ENCODE measurements at places on chromosomes 6 and 20. TPM values are rescaled to one million over a fixed set of nuclear protein-coding genes. Genes with fewer than 3 reads are reported as not detected.

- DNase-seq: peak; percentile 57
These were observed 9.9 kb downstream of the PSMG4 start for GRCh38 chr6:3268680-3269079.

FHL5 gene
- total RNA-seq: not detected

COL19A1 gene
- total RNA-seq: 2.0 TPM

DNA sequence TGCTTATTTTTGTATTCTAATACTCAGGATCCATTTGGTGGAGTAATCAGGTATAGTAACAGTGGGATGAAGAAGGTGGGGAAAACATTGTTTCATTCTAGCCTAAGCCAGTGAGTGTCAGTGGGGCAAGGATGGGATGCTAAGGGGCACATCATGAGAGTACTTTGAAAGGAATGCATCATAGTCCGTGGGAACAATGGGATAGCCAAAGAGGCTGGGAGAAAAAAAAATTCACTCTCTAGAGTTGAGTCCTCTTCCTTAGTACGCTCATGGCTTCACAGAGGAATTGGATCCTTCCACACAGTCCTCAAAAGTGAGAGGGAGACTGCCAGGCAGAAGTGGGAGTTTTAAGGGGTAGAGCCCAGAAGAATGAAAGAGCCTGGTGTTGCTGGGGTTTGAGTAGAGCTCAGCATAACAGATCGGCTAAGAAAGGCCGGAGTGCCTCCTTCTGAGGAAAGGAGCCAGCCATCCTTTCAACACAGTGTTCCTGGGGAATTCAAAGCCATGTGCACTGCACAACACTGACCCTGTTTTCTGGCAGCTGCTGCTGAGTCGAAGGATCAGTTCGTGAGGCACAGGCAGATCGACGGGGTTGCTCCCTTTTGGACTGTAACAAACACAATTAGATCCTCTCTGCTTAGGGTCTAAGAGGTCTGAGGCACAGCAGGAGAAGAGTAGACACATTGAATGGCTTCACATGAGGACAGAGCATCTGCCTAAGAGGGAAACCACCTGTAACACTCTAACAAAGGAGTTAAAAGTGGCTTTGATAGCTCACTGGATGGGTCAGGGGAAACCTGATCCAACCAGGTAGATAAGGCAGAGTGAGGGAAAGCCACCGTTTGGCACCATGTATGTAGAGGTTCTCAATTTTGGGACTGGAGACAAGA, 61.2 kb downstream of the ELOVL5 start:
- no peak for DNase-seq

DNA sequence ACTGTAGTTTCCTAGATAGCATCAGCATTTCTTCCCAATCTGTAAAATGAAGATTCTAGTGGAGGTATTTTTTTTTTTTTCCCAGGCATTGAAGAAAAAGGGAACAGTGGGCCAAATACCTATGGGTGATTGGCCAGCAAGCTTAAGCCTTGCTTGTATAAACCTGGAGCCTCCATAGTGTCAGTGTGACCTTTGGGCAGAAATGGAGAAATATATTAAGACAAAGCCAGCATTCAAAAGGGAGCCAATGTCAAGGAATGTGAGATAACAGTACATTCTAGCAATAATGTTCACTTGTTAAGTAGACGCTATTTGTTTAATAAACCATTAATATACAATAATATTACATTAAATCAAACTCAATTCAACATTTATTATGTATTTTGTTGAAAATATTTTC, 275.4 kb downstream of the FOXA2 start:
- DNase-seq: no peak

DNA sequence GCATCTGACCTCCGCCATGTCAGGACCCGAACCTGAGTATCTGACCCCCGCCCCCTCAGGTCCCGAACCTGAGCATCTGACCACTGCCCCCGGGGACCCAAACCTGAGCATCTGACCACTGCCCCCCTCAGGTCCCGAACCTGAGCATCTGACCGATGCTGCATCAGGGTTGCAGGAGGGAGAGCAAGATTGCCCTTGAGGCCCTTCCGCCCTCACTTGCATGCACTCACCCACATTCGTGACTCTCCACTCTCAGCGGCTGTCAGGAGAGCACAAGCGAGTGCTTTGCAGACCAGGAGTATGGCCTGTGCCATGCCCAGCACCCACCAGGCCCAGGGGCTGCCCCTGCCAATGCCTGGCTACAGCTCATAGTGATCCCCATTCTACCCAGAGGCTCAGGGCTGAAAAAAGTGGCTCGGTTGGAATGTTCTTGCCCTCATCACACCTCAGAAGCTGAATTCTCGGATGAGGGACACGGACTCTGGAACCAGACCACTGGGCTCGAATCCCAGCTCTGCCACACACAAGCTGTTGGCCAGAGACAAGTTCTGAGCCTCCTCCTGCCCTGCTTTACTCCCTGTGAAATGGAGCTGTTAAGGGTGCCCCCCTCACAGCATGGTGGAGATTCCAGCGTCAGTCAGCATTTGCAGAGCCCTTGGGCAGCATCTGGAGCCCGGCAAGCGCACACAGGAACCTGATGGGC, 82.1 kb downstream of the DLL1 start:
- DNase-seq: peak; percentile 87

TRIM10 gene
- not detected for total RNA-seq

DNA sequence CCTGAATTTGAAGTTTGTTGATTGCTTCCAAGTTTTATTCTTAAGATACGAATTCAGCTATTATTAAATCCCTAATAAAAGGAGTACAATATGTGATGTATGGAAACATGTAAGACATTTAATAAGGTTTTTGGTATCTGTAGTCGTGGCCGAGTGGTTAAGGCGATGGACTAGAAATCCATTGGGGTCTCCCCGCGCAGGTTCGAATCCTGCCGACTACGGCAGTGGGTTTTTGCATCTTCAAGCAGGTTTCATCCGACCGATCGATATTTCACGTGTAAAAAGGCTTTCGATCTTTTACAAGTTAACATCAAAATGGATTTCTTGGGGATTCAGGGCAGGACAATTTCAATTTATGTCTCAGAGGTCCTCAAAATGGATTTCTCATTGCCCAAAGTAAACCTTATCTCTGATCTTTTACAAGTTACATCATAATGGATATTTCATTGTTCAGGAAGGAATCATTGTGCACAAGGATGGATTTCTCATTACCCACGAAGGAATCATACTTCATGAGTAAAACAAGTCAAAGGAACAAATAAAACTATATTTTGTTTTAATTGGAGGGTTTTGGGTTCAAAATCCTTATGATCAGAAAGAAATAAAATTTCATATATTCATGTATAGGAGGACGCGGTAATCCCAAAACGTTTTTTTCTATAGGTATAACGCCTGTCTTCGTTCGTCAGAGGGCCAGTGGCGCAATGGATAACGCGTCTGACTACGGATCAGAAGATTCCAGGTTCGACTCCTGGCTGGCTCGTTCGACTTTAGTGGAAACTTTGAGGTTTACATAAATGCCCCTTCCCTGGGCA, 37.3 kb upstream of the BTN3A2 start:
- no peak for DNase-seq

DNA sequence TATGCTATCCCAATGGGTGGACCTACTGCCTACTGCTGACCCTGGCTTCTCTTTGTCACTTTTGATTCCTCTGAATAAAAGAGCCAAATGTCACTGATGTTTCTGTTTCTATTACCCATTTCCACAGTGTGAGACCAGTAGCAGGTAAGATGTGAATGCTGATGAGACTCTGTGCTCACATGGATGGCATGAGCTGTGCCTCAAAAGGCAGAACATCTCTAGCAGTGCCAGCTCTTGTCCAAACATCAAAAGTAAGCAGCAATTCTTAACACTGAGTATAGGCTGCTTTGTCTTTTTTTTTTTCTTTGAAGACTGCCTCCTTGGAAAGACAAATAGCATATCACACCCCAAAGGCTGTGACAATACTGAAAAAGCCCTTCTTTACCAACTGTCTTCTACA, 459.2 kb upstream of the RUNX2 start:
- DNase-seq: no peak

- no peak for DNase-seq
These were observed 66.5 kb downstream of the EPM2A start for GRCh38 chr6:145668844-145669243.

GRCh38 chr6:14984519-14984853, 261.4 kb upstream of the JARID2 start:
- no peak for DNase-seq

DNA sequence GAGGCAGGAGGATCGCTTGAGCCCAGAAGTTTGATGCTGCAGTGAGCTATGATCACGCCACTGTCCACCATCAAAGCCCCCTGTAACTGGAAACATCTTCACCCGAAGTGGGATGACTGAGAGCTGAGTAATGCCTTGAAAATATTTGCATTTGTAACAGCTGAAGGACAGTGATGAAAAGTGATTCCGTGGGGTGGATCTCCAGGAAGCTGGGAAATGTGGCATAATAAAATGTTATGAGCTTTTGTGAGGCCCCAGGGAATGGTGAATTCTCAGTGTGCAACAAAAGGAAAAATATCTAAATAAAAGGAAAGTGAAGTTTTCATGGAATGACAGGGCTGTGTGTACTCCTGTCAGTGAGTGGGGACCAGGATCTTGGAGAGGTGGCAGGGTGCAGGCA, 92.0 kb downstream of the JAG1 start:
- no peak for DNase-seq

GRCh38 chr6:15303920-15304291, 58.0 kb downstream of the JARID2 start:
- no peak for DNase-seq

- DNase-seq: no peak
These were observed 78.5 kb upstream of the ZFP64 start for GRCh38 chr20:52270001-52270606.

GRCh38 chr6:168009331-168009730, 11.9 kb downstream of the KIF25 start:
- no peak for DNase-seq

DNA sequence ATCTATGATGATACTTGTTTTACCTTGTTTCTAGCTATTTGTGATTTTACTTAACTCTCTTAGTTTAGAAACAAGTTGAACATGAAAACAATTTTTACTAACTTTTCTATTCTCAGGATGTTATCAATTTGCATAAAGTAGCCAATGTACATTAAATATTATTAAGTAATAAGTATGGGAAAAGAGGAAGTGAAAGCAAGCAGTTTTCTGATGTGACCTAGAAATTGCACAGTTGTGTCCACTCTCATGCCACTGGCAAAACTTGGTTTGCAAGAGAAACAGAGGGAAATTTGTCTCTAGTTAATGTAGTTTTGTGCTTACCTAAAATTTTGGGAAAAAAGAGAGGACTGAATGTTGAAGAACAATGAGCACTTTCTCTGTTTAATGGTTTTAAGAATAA, 19.2 kb upstream of the TSPYL1 start:
- no peak for DNase-seq

- no peak for DNase-seq
These were observed 35.6 kb downstream of the RIOK1 start for GRCh38 chr6:7424967-7425807.

GRCh38 chr6:151205721-151206600, 33.8 kb upstream of the AKAP12 start:
- no peak for DNase-seq

DNA sequence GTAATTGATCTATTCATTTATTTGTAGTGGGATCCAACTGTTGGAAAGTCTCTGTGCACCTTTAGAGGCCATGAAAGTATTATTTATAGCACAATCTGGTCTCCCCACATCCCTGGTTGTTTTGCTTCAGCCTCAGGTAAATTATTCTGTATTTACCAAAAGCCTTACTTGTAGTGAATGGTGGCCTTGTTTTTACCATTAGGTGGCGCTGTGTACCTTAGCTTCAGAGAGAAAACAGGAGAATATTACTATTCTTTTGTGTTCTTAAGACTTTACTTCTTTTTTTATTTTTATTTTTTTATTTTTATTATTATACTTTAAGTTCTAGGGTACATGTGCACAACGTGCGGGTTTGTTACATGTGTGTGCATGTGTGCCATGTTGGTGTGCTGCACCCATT, 23.7 kb downstream of the PEX7 start:
- no peak for DNase-seq

SLC32A1 gene
- total RNA-seq: not detected

DNA sequence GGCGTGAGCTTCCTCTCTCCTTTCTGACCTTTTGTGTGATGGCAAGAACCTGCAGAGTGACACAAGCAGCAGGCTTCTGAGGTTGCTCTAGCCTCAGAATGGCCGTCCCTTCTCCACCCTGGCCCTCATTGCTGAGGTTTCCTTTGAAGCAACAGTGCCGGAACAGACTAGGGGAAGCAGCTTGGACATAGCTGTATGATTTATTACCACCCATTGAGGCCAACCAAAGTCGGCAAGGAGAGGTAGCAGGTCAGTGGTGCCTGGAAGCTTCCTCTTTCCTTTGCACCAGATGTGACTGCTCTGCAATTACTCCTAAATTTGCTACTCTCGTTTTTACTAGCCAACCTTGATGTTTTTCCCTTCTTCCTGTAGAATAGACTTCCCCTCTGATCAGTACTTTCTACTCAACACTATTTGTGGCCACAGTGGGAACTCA, 31.4 kb downstream of the PTPN1 start:
- DNase-seq: no peak

HAO1 gene
- total RNA-seq: not detected

Measured in chondrocyte (in vitro differentiated cells).